ENCODE measurements at places on chromosomes 6 and 20. TPM values are rescaled to one million over a fixed set of nuclear protein-coding genes. Genes with fewer than 3 reads are reported as not detected.

MLN gene
- total RNA-seq, result not detected

DNA sequence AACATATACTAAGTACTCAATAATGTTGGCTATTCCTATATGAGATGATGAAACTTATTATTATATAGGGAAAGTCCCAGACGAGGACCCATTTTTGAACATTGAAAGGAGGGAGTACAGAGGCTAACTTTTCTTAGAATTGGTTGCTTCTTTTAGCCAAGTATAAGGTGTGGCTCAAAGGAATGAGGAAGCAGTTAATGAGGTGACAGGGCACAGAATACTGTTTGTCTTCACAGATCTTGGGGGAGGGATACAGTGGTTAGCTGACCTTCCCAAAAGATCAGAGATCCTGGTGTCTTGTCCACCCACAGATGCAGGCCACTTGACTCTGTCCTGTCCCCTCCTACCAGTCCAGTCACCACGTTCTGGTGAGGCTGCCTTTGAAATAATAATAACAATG lies 67.8 kb upstream of the EPB41L1 start:
- no peak for DNase-seq

DNA sequence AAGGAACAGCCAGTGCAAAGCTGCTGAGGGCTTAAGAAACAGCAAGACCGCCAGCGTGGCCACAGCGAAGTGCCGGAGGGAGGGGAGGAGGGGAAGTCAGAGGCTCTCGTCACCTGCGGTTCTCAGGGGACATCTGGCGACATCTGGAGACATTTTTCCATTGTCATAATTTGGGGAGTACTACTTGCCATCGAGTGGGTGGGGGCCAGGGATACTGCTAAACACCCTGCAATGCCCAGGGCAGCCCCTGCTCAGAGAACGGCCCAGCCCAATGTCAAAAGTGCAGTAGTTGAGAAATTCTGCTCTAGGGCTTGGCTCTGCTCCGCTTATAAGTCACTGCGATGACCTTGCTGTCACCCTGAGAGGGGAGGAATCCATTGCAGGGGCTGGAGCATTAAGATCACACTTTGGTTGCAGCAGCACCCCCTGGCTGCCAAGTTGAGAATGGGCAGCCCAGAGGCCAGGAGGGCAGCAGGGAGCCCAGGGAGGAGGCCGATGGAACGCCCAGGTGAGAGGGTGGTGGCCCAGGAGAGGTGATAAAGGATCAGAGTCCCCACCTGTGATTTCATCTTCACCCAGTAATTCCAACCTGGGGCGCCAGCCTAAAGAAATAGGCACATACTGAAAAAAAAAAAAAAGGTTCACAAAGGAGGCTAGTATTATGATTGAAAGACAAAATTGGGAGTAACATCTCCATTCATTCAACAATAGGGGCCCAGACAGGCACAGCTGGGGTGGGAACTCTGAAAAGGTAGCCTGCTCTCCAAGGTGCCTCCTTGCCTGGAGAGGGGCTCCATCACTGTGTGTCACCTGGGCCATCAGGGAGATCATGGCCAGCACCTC lies 218.2 kb downstream of the BMP7 start:
- peak; percentile 22 for DNase-seq

- DNase-seq, result peak; percentile 63
Observed at GRCh38 chr6:119312875-119313338, 36.7 kb downstream of the MAN1A1 start.

LPIN3 gene
- 0.91 TPM for total RNA-seq

- no peak for DNase-seq
Observed at GRCh38 chr6:22102671-22103070, 194.2 kb downstream of the PRL start.

DNA sequence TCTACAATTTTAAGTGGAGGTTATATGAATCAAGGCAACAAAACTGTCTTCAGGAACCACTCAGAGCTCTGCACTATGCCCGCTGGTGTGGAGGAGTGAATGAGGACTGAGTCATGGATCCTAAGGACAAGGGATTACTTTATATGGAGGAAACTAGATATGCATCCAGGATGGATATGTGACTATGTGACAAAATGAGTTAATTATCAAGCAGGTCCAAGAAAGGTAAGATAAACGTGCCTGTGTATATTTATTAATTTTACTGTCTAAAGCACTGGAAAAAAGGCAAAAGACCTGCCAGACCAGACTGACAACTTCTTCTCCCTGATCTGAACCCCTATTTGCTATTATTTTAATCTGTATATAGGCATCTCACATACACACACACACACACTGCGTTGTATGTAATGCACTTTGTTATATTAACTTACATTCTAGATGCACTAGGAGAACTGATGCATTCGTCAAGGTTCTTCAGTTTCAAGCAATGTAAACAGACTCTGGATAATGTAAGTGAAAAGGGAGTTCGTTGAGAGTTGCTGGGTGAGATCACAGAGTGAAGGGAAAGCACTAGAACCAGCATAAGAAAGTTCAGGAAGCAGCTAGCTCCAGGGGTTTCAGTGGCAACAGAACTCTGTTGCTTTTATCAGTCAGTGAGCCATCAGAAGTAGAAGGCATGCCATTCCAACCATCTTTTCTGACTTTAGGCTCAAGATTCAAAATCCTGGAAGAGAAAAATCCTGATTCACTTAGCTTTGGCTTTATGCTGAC lies 26.4 kb upstream of the ADGRG6 start:
- DNase-seq, result no peak

GRCh38 chr6:105940990-105941389 lies 145.1 kb upstream of the PRDM1 start:
- DNase-seq, result no peak

SSTR4 gene
- not detected for total RNA-seq

DNA sequence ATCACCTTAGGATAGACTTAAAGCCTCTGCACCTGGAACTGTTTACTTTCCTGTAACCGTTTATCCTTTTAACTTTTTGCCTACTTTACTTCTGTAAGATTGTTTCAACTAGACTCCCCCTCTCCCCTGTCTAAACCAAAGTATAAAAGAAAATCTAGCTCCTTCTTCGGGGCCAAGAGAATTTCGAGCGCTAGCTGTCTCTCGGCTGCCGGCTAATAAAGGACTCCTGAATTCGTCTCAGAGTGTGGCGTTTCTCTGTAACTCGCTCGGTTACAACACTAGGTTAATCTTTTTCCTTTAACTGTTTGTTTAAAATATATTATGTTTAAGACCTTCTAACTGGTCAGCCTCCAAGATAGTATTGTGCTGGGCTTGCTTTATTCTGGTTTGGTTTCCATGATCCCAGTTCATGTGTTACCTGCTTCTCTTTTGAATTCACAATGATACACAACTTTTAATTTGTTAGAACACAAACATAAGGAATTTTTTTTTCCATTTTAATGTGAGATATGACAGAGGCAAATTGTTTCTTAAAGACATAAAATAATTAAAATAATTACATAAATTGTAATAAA lies 8.7 kb upstream of the NQO2 start:
- DNase-seq, result no peak

- no peak for DNase-seq
Observed at GRCh38 chr6:52475307-52475706, 55.2 kb downstream of the EFHC1 start.

- DNase-seq, result no peak
Observed at GRCh38 chr20:2142649-2143048, 41.0 kb downstream of the STK35 start.

All from activated CD8-positive, alpha-beta T cell treated with anti-CD3 and anti-CD28 coated beads, Interleukin-2, amount 10 ng/mL, durations not matched to agents 7 days and 5 days (primary cell).